Nucleus accumbens (tissue), 56 donors: ENCODE measurements at places on chromosomes 7 and 10.

DNA sequence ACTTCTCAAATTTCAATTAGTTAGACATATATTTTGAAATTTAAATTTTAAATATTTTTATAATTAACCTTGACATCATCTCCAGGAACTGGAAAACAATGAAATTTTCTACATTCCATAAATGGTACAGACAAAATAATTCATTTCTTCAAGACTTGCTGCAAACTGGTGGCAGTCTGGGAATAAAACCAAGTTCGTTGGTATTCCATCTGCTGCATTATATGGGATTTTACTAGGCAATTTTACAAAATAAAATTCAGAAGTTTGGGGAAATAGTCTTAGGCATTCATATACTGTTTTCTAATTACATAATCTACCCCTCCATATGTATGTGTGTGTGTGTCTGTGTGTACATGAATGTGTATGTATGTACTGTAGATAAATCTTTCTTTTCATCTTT, 984.6 kb upstream of the KCND2 start:
- no peak for DNase-seq

- no peak for DNase-seq
These were observed 141.2 kb upstream of the HDAC9 start for GRCh38 chr7:18354108-18355085.

GRCh38 chr10:122310311-122311050, 39.4 kb downstream of the BTBD16 start:
- DNase-seq: no peak

- no peak for DNase-seq
These were observed 1167.3 kb upstream of the CELF2 start for GRCh38 chr10:9850415-9850814.

DNA sequence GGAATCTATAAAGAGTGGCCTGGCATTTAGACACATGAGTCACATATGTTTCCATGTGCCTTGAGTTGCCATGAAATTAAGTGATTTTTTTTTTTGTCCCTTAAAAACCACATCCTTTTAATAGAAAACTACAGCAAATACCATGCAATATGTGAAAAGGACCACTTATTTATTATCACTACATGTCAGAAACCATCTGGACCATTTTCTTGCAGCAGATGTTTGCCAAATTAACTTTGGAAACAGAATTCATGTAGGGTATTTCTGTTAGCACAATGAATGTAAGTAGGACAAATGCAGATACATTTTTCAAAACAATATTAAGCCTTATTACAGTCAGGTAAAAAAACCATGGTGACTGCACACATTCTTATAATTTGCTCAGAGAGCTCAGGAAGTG, 230.6 kb downstream of the REEP3 start:
- no peak for DNase-seq

- no peak for DNase-seq
These were observed 148.1 kb downstream of the HTR7 start for GRCh38 chr10:90709727-90710126.

- DNase-seq: no peak
These were observed 360.5 kb upstream of the GALNT17 start for GRCh38 chr7:70771451-70771850.

DNA sequence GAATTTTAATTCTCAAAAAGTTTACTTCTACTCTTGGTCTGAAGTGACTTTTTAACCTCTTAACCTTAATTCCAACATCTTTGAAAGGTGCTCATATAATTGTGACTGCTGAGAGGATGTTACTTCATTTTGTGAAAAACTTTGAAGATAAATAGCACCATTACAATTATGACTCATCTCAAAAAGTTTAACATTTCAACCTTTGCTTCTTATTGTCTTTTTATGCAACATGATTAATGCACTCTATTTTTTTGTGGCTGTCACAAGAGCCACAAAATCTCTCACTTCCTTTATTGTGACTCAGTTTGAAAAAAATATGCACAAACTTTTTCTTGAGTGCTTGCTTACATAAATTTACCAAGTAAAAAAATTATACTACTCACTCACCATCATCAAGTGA, 383.1 kb downstream of the LRRTM3 start:
- no peak for DNase-seq

DNA sequence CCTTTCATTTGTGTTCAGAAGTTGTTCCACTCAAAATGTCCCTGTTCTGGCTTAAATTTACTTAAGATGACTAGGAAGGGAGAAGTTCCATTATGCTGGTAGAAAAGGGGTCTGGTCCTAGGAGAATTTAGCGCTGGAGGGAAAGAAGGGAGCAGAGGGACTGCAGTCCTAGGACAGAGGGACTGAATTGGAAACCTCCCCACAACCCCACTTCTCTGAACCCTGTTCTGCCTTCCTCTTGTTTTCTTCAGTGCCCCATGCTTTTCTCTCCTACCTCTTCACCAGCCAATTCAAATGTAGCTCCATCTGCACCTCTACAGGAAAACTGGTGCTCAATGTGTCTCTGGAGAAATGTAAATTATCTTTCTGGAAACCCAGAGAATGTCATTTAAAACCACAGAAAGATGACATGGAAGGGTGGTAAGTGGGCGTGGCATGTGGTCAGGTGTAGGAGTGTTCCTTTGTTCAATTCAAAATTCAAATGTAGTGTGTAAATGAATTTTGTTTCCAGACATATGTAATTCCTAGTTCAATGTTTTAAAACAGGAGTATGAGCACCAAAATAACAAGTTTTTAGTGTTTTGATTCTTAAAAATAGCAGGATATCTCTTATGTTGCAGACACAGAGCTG, 24.0 kb upstream of the RHOBTB1 start:
- DNase-seq: no peak

- DNase-seq: no peak
These were observed 50.5 kb upstream of the TRIM8 start for GRCh38 chr10:102593804-102594079.

- DNase-seq: peak; percentile 1
These were observed 161.2 kb upstream of the WDR11 start for GRCh38 chr10:120689777-120690529.

- DNase-seq: no peak
These were observed 48.8 kb downstream of the DAGLB start for GRCh38 chr7:6398943-6399342.

DNA sequence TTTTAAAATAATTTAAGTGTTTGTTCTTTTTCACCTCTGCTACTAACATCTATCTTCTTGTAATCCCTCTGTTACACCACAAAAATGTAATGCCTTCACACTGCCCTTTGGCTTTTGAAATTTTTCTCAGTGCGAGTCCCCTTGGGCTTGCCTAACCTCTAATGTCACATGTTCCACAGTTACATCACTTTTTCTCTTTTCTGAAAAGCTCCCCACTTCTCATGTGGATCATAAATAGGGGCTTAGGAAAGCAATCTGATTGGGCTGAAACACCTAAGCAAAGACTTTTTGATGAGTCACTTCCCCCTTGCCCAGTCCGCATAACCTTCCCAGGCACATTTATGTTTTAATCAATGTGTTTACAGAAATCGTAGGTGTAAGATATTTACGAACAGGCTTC, 288.2 kb downstream of the IPMK start:
- no peak for DNase-seq

DNA sequence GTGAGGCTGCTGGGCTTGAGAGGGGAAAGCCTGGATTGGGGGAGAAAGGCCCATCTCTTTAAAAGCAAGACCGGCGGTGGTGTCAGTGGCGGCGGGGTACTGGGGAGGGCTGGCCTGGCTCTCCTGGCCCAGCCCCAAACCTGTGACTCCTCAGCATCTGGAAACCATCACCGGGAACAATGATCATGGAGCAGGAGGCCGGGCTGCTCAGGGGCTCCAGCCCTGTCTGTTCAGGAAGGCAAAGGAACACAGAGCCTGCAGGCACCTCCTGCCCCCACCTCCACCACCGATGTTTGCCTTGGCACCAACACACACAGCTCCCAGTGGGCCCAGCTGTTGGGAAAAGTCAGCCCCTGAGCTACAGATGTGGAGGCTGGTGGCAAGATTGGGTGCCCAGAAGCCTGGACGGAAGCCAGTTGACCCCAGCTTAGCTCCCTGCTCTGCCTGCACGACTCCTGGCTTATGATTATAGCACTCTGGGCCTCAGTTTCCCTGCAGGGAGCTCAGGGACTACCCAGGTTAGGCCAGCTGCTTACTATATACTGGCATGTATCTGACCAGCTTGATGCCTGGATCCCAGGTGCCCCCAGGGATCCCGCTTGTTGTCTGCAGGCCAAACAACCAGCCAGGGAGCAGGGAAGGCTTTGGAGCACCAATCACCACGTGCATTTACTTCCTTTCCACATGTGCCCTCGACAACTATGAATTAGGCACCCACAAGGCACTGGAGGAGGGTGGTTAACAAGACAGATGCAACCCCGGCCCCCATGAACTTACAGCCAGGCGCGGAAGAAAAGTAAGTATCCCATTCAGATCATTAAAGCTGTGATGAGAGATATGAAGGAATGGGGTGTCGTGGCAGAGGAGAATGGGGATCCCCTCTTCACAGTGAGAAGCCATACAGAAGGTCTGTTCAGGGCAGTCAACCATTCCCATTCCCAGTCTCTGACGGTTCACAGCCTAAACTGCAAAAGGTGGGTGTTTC, 37.3 kb downstream of the ZCCHC24 start:
- DNase-seq: no peak

DNA sequence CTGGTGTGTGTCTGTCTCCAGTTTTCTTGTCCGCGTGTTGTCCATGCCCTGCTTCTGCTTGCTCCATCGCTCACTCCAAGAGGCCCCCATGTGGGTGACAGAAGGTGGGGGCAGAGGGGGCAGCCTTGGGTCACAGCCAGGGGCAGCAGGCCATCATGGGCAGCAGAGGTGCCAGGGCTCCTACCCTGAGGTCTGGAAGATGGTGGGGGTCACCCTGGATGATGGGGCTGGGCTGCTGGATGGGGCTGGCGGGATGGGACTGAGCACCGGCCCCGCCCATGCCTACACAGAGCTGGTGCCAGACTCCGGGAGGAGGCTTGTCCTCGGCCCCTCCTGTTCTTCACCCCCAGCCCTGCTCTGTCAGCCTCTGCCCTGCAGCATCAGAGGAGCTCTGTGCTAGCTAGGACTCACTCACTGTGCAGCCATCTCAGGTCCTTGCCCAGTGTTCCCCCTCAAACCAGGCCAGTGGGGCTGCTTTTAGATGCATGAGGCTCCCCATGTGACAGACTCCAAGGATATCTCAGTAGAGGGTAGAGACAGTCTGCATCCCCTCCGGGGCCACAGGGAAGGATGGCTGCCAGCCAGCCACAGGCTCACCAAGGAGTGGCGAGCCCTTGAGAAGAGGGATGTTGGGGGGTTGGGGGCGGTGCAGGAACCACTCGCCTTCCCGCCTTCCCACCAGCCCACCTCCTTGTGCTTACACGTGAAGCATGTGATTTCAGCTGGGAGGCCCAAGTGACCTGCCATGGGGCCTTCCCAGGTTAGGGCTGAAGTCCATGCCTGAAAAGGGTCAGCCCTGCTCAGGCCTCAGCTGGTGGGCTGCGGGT, 35.5 kb upstream of the PPIF start:
- DNase-seq: peak; percentile 70

- DNase-seq: no peak
These were observed 23.8 kb upstream of the FZD1 start for GRCh38 chr7:91240376-91240941.

- DNase-seq: no peak
These were observed 34.5 kb downstream of the SMURF1 start for GRCh38 chr7:99109108-99110051.

DNA sequence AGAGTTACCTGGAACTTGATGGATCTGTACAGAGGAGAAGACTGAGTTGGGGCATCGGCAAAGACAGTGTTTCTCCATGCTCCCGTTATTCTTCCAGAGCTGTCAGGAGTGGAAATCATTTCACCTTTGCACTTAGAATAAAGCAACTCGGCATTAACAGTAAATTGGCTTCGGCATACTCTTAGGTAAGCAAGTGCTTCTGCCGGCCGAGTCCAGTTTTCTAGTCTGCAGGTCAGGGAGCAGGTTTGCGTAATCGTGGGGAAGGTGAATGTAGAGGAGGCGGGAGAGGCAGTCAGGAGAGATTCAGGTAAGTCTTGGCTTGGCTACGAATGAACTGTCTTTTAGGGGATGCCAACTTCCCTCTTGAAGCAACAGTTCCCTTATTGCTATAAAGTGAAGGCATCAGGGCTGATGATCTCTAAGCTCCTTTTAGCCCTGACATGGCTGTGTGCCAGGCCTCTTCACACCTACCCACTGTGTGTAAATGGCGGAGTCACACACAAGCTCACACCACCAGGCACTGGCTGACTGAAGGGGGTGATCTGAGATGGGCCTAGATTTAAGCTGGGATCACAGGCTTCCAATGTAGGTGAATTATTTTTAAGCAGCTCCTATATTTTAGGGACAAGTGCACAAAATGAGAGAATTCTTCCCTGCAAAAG, 127.1 kb downstream of the GATA3 start:
- DNase-seq: no peak

- no peak for DNase-seq
These were observed 31.7 kb downstream of the DYNC1I1 start for GRCh38 chr7:95804052-95804451.

- DNase-seq: no peak
These were observed 30.3 kb downstream of the CCNJ start for GRCh38 chr10:96073722-96074121.

- DNase-seq: no peak
These were observed 401.4 kb upstream of the GALNT17 start for GRCh38 chr7:70730451-70731110.

GRCh38 chr10:75013007-75013406, 98.4 kb upstream of the SAMD8 start:
- no peak for DNase-seq

DNA sequence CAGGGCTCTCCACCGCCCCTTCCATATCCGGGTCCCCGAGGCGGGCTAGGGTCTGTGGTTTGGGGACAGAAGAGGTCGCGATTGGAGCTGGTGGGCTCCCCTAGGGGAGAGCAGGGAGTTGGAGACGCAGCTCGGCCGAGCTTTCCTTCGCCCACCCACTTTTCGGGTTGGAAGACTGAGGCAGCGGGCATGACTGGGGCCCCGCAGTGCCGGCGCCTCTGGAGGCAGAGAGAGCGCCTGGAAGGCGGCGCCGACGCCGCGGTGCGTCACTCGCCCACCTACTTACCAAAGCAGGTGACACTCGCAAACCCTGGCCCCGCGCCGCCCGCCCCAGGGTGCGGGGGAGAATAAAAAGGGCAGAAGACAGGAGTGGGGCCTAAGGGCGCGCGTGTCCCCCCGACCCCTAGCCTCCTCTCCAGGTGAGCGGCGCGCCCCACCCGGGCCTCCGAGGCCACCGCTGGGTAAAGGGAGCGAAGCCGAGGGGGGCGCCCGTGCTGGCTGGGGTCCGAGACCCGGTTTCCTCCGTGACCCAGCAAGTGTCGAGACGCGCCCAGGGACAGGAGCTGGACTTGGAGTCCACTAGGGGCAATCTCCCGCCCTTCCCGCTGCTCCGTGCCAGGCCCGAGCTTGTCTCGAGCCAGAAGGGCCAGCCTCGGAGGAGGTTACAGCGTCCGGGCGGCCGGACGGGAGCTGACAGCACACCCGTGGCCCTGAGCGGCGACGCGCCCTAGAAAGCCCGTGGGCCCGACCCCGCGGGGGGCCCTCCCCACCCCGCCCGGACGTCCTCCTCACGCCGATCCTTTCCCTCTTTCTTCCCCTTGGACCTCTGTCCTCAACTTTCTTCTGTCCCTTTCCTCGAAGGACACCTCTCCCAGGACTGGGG, 34.4 kb upstream of the GRID1 start:
- no peak for DNase-seq

DNA sequence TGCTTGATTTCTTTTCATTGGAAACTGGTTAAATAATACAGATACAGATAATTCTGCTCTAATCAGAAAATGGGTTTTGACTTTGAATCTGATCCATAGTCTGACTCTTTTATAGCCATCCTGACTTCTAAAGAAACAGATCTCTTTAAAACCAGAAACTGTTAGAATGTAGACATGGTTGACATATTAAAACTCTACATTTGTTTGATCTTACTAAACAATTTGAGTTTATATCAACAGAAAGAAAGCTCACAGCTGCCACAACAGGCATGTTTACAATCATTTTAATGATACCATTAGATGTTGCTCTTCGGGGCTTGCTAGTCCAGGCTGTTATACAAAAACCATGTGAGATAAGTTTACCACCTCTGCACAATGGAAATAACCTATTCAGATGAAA, 193.0 kb upstream of the SEMA3A start:
- no peak for DNase-seq
